Tibial nerve (tissue), 4 donors: ENCODE measurements at places on chromosomes 3 and 15.
A peak's percentile ranks its signal among the peaks of the same experiment; 100 is the strongest.

GRCh38 chr3:4711680-4711992 lies 218.5 kb downstream of the ITPR1 start:
- no peak for DNase-seq

DNA sequence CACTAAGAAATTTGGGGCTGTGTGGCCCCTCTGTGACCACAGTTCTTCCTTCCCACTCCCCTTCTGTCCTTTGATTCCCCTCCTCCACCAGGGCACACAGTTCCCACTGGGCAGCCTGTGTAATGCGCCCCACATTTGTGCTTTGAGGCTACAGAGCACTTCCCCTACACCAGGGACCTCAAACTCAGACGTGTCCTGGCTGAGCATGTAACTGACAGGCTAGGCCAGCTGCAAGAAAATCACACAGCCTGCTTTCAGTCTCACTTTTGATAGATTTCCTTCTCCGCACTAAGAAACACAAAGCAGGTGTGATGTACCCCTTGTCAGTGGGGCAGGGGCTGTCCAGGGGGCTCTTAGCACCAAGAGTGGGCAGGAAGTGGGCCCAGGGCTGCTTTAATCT lies 29.6 kb downstream of the PRKCD start:
- DNase-seq = no peak

- DNase-seq = peak; percentile 46
Measured at GRCh38 chr3:169764312-169764881, 463 bp downstream of the TERC start.

- no peak for DNase-seq
Measured at GRCh38 chr3:195802795-195803194, 8.9 kb downstream of the MUC4 start.

DNA sequence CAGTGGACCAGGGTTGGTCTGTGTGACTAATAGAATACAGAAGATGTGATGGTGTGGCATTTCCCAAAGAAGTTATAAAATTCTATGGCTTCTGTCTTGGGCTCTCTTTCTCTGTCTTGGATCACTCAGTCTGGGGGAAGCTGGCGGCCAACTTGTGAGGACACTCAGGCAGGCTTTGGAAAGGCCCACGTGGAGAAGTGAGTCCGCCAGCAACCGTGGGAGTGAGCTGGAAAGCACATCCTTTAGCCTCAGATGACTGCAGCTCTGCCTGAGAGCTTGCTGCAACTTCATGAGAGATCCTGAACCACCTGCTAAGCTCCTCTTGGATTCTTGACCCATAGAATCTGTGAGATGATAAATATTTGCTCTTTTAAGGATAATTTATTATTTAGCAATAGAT lies 72.0 kb upstream of the RASGRP1 start:
- DNase-seq = no peak

GRCh38 chr15:68018797-68019444 lies 35.2 kb upstream of the PIAS1 start:
- no peak for DNase-seq

DNA sequence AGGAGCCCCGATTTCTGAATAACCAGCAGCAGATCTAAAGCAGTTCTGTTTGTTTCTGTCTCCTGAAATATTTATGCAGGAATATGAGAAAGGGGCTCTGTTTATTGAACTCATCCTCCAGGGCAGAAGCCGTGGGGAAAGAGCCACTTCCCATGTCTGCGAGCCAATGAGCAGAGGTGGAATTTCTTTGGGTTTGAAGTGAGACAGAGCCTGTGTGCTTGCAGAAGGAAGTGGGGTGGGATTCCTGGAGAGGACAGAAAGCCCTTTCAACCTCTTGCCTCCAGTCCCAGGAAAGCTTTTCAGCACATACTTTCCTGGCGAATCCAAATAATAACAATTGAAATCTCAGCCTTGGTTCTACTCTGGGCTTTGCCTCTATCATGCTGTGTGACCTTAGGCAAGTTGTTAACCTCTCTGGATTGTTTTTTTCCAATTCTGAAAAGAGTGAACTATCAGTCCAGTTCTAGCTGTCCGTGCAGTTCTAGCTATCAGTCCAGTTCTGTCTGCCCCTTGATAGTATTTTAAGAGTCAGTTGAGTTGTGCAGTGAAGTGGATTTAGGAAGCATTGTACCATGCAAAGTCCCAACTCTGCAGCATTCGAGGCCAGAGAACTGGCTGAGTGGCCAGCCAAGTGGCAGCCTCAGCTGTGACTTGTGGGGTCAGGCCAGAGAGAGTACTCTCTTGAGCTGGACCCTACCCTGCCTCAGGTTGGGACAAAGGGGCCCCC lies 15.9 kb downstream of the CORO2B start:
- DNase-seq = no peak

GRCh38 chr15:98077186-98077585 lies 116.7 kb downstream of the ARRDC4 start:
- DNase-seq = peak; percentile 38

- DNase-seq = no peak
Measured at GRCh38 chr3:124306665-124307064, 314.7 kb upstream of the ROPN1 start.

DNA sequence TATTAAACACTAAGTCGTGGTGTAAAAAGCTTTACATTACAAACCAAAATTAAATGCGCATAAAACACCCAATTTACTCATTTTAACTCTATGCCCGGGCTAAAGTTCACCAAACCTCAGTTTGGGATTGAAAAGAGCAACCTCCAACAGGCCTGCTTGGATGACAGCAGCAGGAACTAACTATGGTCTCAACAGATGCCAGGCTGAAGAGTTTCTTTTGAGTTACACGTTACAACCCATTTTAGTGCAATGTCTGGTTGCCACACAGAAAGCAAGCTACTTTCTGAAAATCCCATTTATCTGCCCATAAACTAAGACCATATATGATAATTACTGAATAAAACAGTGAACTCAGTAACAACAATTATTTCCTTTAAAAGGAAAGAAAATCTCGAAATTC lies 2.2 kb downstream of the SATB1 start:
- DNase-seq = no peak

DNA sequence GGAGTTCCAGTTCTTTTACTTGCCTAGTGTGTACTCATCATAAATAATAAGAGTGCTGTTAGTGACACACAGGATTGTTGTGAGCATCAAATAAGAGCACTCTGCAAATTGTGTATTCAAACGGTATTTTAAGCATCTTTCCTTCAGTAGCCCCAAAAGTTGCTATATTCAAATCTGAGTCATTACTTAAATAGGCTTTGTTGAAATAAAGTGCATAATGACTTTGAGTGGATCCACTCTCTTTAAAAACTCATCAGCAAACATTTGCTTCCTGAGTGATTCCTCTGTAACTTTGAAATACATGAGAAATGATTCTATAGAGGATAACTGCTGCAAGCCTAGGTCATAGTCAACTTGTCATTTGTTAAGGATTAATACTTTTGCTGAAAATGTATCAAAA lies 29.3 kb upstream of the PLCL2 start:
- no peak for DNase-seq

GRCh38 chr3:42697289-42698051 lies 5.1 kb downstream of the HHATL start:
- no peak for DNase-seq

DNA sequence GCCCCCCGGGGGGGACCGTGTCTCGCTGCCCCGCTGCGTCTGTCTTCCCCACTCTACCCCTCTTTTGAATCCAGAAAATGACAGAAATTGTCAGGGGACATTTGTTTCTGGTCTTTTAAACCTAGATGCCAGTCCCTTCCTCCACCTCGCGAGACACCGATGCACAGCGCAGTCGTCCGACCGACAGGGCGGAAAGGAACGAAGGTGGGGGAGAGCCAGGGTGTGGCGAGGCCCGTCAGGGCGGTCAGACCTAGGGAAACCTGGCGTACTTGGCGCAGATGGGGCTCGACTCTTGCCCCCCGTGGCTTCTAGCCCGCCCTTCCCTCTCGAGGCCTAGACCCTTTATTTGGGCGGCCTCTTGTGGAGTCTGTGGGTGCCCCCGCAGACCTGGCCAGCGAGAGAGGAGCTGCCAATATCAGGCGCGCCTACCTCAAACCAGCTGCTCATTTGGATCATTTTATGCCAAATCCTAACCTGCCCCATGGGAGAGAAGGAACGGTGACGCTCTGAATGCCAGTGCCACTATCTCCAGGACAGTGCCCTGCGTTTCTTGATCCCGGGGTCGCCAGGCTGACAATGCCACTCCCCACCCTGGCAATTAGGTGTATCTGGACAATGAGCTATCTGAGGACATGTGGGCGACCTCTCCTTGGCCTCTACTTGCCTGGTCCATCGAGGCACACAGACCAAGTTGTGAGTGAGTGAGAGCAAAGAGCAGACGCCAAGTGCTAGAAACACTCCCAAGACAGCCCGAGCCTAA lies 500 bp upstream of the RAB6B start:
- no peak for DNase-seq

DNA sequence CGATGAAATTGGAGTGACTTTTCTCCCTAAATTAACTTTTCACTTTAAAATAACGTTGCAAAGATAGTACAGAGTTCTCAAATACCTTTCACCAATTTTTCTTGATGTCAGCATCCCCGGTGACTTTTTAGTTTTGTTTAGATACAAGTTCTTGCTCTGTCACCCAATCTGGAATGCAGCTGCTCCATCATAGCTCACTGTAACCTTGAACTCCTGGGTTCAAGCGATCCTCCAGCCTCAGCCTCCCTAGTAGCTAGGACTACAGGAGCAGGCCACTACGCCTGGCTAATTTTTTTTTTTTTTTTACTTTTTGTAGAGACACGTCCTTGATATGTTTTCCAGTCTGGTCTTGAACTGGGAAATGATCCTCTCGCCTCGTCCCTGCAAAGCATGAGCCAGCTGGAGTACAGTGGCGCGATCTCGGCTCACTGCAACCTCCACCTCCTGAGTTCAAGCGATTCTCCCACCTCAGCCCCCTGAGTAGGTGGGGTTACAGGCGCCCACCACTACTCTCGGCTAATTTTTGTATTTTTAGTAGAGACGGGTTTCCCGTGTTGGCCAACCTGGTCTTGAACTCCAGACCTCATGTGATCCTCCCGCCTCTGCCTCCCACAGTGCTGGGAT lies 747 bp downstream of the NSUN3 start:
- no peak for DNase-seq

- DNase-seq = no peak
Measured at GRCh38 chr3:119401069-119401468, 62.3 kb downstream of the TMEM39A start.

DNA sequence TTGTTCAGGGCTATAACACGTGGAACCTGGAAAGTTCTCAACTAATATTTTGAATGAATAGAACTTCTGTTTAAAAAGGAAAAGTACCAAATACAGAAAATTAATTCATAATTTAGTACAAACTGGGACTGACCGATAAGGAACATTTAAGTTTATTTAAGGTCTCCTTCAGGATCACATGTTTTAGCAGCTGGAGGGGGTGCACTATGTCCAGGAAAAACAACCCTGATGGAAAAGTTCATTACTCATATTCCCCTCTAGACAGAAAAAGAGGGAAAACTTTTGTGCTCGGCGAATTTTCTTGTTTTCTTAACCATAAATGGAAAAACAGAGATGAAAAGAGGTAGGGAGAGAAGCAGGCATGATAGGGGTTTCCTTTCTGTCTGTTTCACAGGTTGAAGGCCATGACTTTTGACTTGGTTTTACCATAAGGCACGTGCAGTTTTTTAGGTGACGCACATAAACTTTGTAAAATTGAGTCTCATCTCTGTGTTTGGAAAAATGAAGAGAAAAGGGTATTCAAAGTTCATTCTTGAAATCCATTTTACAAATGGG lies 26.5 kb downstream of the FRMD4B start:
- no peak for DNase-seq
